ENCODE measurements at places on chromosomes 3 and 15.

DNA sequence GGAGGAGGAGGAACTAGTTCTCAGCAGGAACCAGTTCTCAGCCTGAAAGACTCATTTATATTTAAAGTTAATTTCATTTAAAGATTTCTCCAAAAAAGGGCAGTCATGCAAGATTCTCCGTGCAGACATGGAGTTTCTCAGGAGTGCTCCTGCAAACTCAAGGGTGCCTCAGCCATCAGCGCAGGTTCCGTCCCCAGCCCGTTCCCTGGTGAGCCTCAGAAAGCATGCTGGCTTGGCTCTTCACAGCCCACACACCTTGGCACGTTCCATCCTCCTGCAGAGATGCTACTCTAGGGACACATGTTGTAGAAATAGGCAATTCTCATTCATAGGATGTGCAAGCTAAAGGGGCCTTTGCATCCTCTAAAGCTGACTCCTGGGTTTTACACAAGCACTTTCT, 123.0 kb downstream of the LIPC start:
- DNase-seq = no peak

GRCh38 chr3:183962807-183963206, 54.9 kb downstream of the ABCC5 start:
- DNase-seq = no peak

GRCh38 chr3:58789385-58789784, 122.8 kb upstream of the FAM3D start:
- DNase-seq = no peak

DNA sequence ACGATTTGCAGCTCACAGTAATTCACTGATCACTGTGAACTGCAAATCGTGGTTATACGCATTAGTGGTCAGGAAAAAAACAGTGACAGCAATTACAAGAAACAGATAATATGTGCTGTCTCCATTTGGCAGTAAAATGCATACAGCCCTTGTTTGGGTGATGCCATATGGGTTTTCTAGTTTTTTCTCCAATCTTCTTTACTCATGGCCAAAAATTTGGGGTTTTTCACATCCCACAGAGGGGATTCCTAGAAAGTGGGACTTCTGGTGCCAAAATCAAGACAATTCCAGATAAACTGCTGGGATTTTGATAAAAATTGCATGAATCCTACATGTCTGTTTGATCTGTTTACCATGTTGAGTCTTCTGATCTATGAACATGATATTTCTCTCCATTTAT, 15.6 kb downstream of the NDN start:
- DNase-seq = no peak

DNA sequence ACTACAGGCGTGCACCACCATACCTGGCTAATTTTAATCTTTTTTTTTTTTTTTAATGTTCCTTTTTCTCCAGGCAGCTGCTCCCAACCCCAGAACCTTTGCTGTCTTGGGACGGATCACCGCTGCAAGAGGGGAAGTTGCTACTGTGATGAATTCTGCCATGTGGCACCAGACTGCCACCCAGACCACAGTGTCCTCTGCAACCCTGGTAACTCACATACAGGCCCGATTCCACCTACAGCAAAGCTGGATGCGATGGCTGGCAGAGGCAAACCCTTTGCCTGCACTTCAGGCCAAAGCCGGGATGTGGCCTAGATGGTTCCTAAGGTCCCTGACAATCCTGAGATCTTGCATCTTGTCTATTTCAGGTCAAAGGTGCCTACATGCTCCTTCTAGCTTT, 12.7 kb upstream of the MUC20 start:
- no peak for DNase-seq

- DNase-seq = peak; percentile 56
Observed at GRCh38 chr3:123884203-123884831, at the start of gene MYLK. MYLK (minus strand) TSS chr3:123884332; CDS start chr3:123793841, 90,491 bp downstream.

- no peak for DNase-seq
Observed at GRCh38 chr3:14235003-14235911, 56.6 kb downstream of the LSM3 start.

DNA sequence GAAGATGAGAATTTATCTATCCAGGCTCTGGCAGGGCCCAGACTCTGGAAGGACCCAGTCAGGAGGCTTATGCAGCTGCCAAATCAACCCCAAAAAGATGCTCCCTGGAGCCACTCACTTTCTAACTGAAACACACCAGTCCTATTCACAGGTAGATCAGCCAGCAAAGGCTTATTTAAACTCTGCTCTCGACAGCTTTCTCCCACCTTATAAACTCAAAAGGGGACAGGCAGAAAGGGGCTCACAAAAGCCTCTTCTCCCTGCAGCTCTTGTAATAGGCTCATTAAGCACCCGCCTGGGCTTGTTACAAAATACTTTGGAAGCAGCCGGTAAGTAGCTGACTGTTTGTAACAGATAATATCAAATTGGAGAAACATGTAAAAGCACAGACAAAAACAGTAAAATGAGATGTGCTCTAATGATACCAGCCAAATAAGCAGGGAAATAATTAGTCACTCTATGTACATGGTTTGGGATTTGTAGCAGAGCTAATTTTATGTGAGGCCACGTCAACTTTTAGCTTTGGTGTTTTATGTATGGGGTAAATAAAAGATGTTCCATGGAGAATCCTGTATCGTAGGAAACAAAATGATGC, 213.8 kb downstream of the NR2F2 start:
- DNase-seq = no peak

- no peak for DNase-seq
Observed at GRCh38 chr3:124315215-124316033, 323.5 kb upstream of the ROPN1 start.

DNA sequence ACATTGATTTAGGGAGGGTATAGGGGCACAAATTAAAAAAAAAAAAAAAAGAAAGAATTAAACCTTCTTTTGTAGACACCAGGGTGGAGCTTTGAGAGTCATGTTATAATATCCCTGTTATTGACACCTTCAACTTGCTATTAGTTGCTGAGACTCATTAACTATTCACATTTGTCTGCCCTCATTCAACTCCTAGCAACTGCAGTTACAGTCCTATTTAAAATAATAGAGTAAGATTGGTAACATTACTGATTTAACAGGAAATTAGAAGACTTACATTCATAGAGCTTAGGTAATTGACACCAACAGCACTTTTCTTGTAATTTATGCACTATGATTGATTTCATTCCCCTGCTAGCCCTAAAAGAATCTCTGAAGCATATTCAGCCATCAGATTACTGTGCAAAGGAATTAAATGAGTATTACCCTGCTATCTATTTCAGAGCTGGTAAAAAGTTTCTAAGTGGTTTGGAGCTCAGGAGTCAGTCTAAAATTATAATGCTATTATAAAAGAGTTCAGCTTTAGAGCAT, 148.8 kb upstream of the TBL1XR1 start:
- DNase-seq = no peak

Measured in activated naive CD8-positive, alpha-beta T cell treated with anti-CD3 and anti-CD28 coated beads, Interleukin-2, amount 50 U/mL, for 24 hours (primary cell).